ENCODE measurements at places on chromosomes 2 and 18.

DNA sequence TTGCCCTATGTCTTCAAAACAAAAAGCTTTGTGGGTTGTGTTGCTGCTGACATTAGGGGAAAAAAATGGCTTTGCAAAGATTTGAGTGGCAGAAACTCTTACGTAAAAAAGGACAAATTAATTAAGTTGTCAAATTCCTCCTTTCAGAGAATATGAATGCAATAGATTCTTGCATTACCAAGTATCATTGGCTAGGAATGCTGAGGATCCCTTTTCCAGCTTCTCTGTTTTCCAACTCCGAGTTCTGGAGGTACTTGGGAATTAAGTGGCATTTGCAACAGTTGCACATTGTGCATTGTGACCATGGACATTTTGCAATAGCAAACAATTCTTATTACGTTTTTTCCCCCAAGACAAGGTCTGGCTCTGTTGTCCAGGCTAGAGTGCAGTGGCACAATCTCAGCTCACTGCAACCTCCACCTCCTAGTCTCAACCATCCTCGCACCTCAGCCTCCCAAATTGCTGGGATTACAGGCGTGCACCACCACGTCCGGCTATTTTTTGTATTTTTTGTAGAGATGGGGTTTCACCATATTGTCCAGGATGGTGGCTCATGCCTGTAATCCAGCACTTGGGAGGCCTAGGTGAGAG is 29.9 kb upstream of the PPP1CB start:
- no peak for DNase-seq

GRCh38 chr2:136116151-136116812 is 1.7 kb downstream of the CXCR4 start:
- DNase-seq, result peak; percentile 9

- DNase-seq, result no peak
Observed at GRCh38 chr2:120828829-120829632, 93.4 kb downstream of the GLI2 start.

GRCh38 chr18:58303363-58303762 is 259.3 kb downstream of the NEDD4L start:
- DNase-seq, result no peak

- no peak for DNase-seq
Observed at GRCh38 chr2:238507836-238508235, 81.1 kb downstream of the ASB1 start.

GRCh38 chr2:113282747-113283533 is 4.2 kb upstream of the PAX8 start:
- no peak for DNase-seq

- DNase-seq, result no peak
Observed at GRCh38 chr2:234410526-234410925, 86.4 kb downstream of the ARL4C start.

DNA sequence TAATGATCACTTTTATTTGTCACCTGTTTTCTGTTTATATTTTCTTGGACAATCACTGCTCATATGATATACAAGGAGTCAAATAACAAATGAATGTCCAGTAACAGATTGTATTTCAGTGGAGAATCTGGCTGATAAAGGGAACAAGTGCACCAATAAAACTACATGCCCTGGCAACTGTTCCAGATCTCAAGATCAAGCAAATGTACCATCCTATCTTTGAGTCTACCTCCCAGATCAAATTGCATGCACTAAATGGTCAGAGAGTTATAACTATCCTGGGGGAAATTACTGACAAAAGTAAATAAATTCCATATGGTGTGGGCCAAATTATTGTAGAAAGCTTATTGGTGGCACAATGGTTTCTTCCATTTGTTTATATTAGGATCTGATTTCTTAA is 452.8 kb downstream of the MBD2 start:
- DNase-seq, result no peak

DNA sequence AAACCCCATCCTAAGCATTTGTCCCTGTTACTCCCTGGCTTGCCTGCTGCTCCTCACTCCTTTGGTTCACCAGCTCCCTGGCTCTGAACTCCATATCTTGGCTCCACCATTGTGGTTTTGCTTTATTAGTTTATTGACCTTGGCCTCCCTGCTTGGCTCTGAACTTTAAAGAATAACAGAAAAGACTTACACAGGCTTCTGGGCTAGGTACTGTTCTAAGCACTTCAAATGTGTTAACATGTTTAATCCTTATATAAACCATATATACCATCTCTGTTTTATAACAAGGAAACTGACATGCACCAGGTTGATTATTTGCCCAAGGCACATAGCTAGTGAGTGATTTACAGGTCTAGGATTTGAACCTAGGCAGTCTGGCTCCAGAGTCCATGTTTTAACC is 149.7 kb upstream of the CAPN13 start:
- DNase-seq, result no peak

DNA sequence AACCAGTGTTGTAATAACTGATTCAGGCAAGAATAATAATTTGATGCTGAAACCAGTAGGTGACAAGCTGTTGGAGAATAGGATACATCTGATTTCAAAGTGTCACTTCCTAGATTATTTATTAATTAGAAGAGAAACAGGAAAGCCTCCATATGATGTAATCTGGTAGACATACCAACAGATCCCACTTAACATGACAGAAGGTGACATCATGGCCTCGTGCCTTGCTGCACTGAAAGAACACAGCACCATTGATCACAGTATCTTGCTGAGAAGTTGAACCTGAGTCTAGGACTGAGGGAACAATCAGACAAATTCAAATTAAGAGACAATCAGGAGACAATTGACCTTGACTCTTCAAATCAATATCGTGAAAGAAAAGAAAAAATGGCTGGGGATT is 131.6 kb upstream of the DLGAP1 start:
- no peak for DNase-seq

DNA sequence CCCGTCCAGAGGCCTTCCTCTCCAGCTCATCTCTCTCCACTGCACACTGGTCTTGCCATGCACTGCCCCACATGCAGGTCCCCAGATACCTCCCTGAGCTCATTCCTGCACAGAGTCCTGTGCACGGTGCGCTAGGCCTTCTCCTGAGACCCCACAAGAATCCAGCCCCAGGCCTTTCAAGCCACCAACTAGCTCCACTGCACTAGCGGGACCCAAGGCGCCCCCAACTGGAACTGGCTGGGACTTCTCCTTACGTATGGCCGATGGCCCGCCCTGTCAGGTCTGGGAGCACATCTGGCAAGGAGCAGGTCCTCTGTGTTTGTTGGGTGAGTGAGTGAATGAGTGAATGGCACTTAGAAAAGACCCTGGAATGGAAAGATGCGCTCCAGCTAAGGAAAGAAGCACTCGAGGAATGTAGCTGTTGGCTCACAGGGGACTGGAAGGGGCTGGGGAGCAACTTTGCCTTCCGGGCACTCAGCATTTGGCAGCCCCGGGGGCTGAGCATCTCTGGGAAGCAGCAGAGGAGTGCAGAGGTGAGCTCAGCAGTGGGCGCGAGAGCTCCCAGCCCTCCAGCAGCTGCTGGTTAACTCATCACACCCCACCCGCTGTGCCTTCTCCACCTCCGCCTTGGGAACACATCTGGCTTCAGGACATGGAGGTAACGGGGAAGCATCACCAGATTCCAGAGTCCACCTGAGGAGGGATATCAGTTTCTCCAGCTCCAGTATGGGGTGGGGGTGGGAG is 223.1 kb downstream of the GLI2 start:
- no peak for DNase-seq

- no peak for DNase-seq
Observed at GRCh38 chr2:101501443-101501842, 26.5 kb upstream of the RFX8 start.

- DNase-seq, result peak; percentile 25
Observed at GRCh38 chr2:75751824-75752468, 41.2 kb upstream of the GCFC2 start.

- DNase-seq, result no peak
Observed at GRCh38 chr2:102661846-102662245, 42.5 kb downstream of the SLC9A2 start.

GRCh38 chr2:74884866-74885265 is 50.9 kb downstream of the HK2 start:
- no peak for DNase-seq

- DNase-seq, result no peak
Observed at GRCh38 chr18:49884959-49885358, 71.6 kb upstream of the ACAA2 start.

DNA sequence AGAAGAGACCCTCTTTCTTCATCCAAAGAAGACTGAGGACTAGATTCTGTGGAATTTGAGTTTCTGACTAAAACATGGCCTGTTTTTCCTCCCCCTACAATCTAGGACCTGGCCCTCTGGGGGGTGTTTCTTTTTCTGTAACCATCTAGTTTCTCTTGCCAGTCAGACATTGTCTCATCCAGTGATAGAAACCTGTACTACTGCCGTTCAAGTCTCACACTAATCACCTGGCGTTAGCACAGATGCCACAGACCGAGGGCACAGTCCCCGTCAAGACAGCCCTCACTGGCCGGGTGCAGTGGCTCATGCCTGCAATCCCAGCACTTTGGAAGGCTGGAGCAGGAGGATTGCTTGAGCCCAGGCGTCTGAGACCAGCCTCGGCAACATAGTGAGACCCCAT is 126.9 kb upstream of the NDUFV2 start:
- no peak for DNase-seq

DNA sequence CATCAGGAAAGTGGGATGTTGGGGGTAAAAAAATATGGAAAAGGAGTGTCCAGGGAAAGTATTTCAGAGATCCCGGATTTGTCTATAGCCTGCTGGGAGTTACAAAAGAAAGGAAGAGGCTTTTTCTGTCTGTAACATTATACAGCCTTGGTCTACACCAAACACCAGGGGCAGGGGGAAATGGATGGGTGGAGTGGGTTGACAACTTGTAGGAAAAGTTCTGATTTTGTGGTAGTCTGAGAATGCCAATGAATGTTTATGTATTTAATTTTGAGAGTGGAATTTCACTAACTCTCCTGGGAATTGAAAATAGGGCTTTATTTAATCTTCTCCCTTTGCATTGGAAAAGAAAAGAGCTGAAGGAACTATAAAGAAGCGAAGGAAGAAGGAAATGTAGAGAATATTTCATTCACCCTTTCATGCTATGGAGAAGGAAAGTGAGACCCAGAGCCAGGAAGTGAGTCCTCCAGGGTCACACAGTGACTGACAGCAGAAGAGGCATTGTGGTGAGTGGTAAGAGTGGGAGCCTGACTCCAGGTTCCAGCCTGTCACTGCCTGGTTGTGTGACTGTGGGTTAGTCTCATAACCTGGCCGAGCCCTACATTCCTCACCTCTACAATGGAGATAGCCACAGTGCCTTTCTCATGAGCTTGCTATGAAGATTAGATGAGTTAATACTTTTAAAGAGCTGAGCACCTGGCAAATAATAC is 346.3 kb upstream of the TNP1 start:
- DNase-seq, result no peak
